Thoracic aorta (tissue), 2 donors: ENCODE measurements at places on chromosomes 6 and 20. TPM values are rescaled to one million over a fixed set of nuclear protein-coding genes. Genes with fewer than 3 reads are reported as not detected.

- H3K4me3 ChIP-seq: no peak overlapping the region
- H3K36me3 ChIP-seq: no peaks in the 10 kb centered on the region
- DNase-seq: no peak
- no peaks in the 10 kb centered on the region for H3K27me3 ChIP-seq
- peaks cover 6% of the 10 kb centered on the region for H3K4me1 ChIP-seq
Measured at GRCh38 chr20:37408302-37409193, 62.6 kb downstream of the SRC start.

DNA sequence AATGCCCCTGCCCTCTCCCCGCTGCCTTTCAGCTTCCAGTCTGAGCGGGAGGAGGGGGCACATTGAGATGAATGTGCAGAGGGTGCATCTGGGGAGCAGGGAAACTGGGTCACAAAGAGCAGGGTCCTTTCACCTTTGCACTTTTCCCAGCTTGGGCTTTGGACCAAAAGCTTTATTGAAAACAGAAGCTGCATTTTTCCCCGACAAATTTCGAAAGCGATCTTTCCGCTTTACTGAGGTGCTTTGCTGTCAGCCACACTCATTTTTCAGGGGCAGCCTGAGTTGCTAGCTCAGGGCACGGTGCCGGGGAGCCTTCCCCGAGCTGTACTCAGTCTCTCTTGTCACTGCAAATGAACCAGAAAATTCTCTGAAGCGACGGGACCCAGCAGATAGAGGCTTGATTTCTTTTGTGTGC, 283.7 kb upstream of the SOX4 start:
- no peaks in the 10 kb centered on the region for H3K36me3 ChIP-seq
- H3K27ac ChIP-seq: no peak overlapping the region
- DNase-seq: no peak
- H3K4me1 ChIP-seq: no peaks in the 10 kb centered on the region
- H3K27me3 ChIP-seq: no peaks in the 10 kb centered on the region

DNA sequence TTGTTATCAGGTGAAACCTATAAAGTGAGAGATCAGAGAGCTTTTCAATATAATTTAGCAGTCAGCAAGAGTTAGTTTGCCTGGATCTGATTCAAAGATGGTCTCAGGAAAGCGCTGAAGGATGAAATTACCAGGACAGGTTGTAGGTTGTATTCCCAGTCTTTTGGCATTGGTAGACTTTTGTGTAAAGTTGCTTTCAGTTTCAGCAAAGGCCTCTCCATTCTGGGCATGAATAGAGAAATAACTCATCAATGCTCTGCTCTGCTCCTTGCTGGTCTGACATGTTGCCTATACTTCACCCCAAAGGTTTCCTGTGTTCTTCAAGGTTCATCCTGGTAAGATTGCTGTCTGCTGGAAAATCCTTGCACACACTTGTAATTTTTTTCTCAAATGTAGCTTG, 714.8 kb downstream of the EPM2A start:
- no peak overlapping the region for H3K4me3 ChIP-seq
- H3K4me1 ChIP-seq: peaks cover 6% of the 10 kb centered on the region
- no peak for DNase-seq
- no peaks in the 10 kb centered on the region for H3K27me3 ChIP-seq
- H3K36me3 ChIP-seq: no peaks in the 10 kb centered on the region

DNA sequence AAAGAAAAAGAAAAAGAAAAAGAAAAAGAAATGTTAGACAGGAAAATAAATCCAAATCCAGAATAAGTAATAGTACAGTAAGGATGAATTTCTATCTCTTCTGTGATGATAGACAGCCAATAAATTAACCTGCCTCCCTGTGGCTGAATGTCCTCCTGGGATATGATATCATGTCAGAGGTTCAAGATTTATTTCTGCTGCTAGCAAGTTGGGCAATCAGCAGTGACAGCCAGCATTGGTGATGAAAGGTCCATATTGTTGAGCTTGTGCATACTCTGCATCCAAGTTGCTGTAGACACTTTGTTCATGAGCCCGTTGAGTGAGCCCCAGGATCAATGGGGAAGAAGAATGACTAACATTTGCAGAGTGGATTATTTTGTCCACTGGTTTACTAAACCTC, 44.9 kb upstream of the CEP85L start:
- H3K27ac ChIP-seq: no peak overlapping the region
- DNase-seq: no peak

DNA sequence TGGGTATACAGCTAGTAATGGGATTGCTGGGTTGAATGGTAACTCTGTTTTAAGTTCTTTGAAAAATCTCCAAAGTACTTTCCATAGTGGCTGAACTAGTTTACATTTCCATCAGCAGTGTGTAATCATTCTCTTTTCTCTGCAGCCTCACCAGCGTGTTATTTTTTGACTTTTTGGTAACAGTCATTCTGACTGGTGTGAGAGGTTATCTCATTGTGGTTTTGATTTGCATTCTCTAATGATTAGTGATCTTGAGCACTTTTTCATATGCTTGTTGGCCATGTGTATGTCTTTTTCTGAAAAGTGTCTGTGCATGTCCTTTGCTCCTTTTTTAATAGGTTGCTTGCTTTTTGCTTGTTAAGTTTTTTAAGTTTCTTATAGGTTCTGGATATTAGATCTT, 194.2 kb upstream of the PHACTR1 start:
- no peaks in the 10 kb centered on the region for H3K27me3 ChIP-seq
- no peak overlapping the region for H3K4me3 ChIP-seq
- DNase-seq: no peak
- H3K36me3 ChIP-seq: no peaks in the 10 kb centered on the region
- H3K4me1 ChIP-seq: no peaks in the 10 kb centered on the region

- H3K27ac ChIP-seq: no peak overlapping the region
- no peaks in the 10 kb centered on the region for H3K27me3 ChIP-seq
- H3K4me1 ChIP-seq: no peaks in the 10 kb centered on the region
- H3K4me3 ChIP-seq: no peak overlapping the region
- no peak for DNase-seq
- no peaks in the 10 kb centered on the region for H3K36me3 ChIP-seq
Measured at GRCh38 chr6:120355822-120356221, 978.5 kb downstream of the TBC1D32 start.

CNKSR3 gene
- total RNA-seq: 22.9 TPM

TFAP2A gene
- total RNA-seq: not detected

GPLD1 gene
- 22.3 TPM for total RNA-seq
